ENCODE measurements at places on chromosomes 7 and 10.
A peak's percentile ranks its signal among the peaks of the same experiment; 100 is the strongest.

- DNase-seq, result no peak
Observed at GRCh38 chr7:55120501-55121198, 101.8 kb downstream of the EGFR start.

DNA sequence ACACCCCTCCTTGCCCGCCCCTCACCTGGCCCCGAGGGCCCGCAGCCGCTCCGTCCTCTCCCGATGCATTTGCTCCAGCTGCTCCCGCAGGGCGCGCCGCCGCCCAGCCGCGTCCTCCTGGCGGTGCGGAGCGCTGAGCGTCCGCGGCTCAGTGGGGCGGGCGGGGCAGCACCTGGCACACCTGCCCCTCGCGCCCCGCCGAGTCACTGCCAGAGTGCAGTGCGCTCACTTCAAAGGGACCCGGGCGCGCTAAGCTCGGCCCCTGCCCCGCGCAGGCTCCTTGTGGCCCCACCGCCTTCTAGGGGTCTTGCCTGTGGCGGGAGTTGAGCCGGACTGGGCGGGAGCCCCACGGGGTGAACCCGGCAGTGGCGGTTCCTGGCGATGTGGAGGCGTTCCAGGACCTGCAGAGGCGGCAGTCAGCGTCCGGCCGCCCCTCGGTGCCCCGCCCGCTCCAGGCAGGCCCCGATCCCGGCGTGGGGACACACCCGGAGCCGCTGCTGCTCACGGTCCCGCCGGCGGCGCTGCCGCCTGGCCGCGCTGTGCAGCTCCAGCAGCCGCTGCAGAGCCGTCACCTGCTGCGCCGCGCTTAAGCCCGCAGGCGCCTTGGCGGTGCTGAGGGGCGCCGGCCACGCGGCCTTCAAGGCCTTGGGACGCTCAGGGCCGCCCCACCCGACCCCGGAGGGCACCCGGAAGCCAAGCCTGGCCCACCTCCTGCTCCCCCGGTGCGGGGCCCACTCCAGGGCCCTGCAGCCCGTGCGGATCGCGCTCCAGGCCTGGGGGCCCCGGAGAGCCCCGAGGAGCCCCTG is 6.7 kb downstream of the ATP6V1F start:
- no peak for DNase-seq

GRCh38 chr7:50956522-50957155 is 173.9 kb upstream of the GRB10 start:
- no peak for DNase-seq

- no peak for DNase-seq
Observed at GRCh38 chr10:74419958-74420375, 268.9 kb downstream of the ADK start.

- no peak for DNase-seq
Observed at GRCh38 chr7:1017586-1018333, 26.6 kb upstream of the GPR146 start.

GRCh38 chr10:36469585-36469984 is 655.8 kb upstream of the ANKRD30A start:
- no peak for DNase-seq

GRCh38 chr7:14104861-14105260 is 115.4 kb upstream of the ETV1 start:
- no peak for DNase-seq

DNA sequence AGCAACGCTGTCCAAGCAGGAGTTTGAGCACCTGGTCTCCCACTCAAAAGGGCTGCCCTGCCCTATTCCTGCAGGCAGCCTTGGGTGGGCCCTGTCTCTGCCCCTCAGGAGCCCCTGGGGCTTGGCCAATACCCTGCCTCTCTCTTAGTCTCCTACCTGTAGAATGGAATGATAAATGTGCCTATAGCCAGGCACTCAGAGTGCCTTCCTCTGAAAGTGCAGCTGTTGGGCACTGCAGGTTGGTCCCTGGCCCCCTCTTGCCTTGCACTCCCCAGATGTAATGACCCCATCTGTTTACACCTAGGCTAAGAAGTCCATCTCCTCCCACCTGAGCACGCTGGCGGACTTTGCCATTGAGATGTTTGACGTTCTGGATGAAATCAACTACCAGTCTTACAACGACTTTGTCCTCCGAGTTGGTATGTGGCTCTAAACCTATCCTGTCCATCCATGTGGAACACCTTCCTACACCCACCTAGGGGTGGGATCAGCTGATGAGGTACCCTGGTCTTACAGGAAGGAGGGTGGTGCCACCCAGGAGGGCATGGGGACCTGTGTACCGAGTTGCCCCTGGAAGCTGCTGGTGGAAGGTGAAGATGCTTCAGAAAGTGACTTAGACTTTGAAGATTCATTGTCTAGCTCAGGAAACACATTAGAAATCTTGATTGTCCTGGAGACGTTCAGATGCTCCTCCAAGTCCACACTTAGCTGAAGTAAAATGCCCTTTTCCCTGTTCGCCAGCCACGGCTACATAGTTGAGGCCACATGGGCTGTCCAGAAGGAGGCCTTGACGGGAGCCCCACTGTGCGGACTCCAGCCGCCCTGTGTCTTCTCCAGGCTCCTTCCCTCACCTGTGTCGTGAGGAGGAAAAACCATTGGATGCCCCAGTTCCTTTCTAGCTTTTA is 134.1 kb downstream of the ADCY1 start:
- no peak for DNase-seq

GRCh38 chr10:14529351-14529750 is 198.6 kb upstream of the FRMD4A start:
- DNase-seq, result no peak

- DNase-seq, result no peak
Observed at GRCh38 chr10:14025283-14026189, 305.2 kb downstream of the FRMD4A start.

- peak; percentile 65 for DNase-seq
Observed at GRCh38 chr10:126063353-126063791, 167.0 kb downstream of the FANK1 start.

GRCh38 chr10:72248468-72249151 is 25.1 kb upstream of the DDIT4 start:
- DNase-seq, result no peak

- DNase-seq, result no peak
Observed at GRCh38 chr7:127954357-127954748, 76.9 kb downstream of the LRRC4 start.

GRCh38 chr7:101411508-101411874 is 48.8 kb downstream of the COL26A1 start:
- DNase-seq, result no peak

- DNase-seq, result no peak
Observed at GRCh38 chr7:29304756-29305155, 110.2 kb downstream of the CHN2 start.

DNA sequence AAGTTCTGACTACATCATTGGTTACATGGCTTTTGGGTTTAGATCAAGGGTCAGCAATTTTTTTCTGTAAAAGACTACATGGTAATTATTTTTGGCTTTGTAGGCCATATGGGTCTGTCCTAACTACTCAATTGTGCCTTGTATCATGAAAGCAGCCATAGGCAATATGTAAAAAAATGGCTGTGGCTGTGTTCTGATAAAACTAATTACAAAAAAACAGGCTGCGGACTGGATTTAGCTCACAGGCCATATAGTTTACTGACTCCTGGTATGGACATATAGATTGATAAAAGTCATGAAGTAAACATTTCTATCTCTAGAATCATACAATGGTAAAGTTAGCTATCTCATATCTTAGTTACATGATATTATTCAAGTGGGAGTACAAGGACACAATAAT is 375.4 kb downstream of the THSD7A start:
- DNase-seq, result no peak

DNA sequence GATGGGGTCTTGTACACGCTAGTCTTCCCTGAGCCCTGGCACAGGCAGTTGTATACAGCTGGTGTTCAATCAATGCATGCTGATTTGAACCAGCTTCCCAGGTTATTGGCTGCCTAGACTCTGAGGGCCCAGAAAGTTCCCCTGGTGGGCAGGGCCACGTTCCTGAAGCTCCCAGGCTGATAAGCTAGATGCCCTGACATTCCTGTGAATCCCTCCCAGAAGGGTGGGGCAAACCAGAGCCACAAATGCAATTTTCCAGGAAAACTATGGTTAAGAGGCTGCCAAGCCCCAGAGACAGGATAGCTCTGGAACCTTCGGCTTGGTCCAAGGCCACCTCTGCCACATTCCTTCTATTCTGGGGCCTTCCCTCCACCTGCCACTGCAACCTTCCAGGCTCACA is 78.2 kb downstream of the FAM53B start:
- no peak for DNase-seq

DNA sequence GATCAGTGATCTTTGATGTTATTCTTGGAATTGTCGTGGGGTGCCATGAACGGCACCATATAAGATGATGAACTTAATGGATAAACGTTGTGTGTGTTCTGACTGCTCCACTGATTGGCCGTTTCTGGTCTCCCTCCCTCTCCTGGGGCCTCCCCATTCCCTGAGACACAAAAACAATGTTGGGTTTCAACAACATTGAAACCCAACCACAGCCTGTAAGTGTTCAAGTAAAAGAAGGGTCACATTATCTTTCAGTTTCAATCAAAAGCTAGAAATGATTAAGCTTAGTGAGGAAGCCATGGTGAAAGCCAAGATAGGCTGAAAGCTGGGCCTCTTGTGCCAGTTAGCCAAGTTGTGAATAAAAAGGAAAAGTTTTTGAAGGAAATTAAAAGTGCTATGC is 19.5 kb downstream of the EN2 start:
- DNase-seq, result no peak

- DNase-seq, result no peak
Observed at GRCh38 chr10:107436568-107436967, 272.1 kb upstream of the SORCS1 start.

GRCh38 chr10:100748231-100749058 is 3.1 kb downstream of the PAX2 start:
- DNase-seq, result no peak

- peak; percentile 62 for DNase-seq
Observed at GRCh38 chr10:43863859-43864591, 215.3 kb upstream of the ZNF32 start.

DNA sequence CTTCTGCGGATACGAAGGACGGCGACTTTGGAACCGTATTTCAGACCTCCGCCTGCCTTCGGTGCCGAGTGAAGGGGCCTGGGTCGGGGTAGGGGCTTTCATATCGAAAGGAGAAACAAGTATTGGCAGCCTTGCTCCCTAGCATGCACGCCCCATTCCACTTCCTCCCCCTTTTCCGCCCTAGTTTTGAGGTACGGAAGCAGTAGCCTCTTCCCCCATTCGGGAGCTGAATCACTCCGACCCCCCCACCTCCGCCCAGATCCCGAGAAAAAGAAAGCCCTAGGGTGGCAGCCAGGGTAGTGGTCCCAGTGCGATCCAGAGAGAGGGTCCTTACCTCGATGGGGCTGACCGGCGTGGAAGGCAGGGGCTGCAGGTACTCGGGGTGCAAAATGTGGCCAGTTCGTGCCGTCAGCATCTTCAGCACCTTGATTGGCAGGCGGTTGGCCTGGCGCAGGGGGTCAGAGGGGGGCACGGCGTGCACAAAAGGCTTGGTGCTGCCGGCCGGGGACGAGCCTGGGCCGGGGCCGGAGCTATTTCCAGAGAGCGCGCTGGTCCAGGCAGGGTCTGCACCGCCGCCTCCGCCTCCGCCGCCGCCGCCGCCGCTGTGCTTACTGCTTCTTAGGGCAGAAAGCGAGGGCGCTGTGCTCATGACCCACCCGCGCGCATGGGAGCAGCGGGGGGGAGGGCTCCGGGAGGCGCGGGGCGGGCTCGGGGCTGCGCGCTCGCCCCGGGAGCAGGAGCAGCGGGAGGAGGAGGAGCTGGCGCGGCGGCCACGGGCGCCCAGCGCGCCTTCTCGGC is 594 bp downstream of the ZNF503 start:
- DNase-seq, result no peak

DNA sequence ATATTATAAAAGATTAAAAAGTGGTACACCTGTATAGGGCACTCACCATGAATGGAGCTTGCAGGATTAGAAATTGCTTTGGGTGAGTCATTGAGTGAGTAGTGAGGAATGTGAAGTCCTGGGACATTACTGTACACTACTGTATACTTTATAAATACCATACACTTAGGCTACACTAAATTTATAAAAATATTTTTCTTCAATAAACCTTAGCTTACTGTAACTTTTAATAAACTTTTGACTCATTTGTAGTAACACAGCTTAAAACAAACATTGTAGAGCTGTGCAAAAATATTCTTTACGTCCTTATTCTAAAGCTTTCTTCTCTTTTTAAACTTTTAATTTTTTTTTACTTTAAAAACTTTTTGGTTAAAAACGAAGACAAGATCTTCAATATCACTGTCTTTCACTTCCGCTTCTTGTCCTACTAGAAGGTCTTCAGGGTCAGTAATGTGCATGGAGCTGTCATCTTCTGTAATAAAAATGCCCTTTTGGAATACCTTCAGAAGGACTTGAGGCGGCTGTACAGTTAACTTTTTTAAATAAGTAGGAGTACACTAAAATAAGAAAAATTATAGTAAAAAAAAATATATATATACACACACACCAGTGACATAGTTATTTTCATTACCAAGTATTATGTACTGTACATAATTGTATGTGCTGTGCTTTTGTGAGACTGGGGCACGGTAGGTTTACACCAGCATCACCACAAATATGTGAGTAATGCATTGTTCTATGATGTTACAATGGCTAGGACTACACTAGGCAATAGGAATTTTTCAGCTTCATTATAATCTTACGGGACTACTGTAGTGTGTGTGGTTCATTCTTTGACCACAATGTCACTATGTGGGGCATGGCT is 3.5 kb downstream of the STK31 start:
- DNase-seq, result peak; percentile 35

DNA sequence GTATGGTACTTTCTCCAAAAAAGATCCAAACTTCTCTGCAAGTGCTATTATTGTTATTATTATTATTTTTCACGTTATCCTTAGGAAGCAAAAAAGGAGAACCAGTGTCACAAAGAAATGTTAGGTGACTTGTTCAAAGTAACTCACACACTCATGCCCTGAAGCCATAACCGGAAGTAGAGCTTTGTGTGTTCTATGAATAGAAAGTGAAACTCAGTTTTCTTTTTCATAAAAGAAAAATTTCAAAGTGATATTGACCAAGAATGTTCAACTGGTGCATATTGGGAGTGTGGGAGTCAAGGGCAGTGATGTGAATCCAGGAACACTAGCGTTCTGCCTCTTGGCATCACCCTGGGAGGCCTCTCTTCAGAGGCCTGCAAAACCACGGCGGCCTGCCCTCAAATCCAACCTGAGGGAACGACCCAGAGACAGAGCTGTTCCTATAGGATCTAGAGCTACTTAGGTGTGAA is 106.1 kb downstream of the PRKCQ start:
- DNase-seq, result no peak

DNA sequence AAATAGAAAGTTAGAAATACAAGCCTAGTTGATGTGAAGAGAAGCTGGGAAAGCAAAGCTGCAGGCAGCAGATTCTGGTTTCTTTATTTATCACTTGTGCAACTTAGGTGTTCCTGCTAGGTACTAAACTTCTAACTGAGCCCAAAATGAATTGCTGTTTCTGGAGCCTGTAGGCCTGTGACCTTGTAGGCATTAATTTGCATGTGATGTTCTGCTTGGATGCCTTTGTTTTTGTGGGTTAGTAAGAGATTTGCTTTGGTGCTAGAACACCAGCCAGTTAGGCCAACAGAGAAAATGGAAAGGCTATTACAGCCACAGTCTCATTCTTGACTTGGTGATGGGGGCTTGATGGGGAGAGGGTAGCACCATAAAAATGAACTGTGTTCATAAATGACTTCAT is 370.7 kb downstream of the PPP1R3A start:
- DNase-seq, result no peak

Data from GM04504 (cell line).